ENCODE measurements at places on chromosomes 1 and 21.

- no peak for DNase-seq
Measured at GRCh38 chr21:31566611-31567010, 92.9 kb upstream of the SOD1 start.

DNA sequence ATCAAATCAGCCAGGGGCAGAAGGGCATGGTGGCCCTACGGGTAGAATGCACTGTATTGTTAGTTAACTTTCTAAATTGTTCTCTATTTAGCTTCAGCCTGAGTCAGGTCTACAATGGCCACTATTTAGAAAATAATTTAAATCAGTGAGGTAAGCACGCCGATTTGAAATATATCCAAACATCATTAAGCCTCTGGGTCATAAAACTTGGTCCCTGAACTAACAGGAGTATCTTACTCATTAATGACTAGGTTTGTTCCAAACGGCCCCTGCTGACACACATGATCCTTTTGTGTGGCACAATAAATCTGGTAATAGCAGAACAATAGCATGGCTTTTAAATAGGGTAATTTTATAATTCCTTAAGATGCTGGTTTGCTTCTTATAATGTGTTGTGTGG, 48.4 kb downstream of the STX6 start:
- no peak for DNase-seq

DNA sequence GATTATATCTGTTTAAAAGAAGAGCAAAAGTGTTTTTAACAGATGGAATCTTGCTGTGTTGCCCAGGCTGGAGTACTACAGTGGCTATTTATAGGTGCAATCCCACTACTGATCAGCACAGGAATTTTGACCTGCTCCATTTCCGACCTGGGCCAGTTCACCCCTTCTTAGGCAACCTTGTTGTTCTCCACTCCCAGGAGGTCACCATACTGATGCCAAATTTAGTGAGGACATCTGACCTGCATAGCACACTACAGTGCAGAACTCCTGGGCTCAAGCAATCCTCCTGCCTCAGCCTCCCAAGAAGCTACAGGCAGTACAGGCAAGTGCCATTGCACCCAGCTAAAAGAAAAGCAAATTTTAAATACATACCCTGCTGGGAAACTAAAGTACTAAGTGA, 11.3 kb upstream of the NUP210L start:
- DNase-seq = no peak

GRCh38 chr1:15937146-15937545, 38.8 kb downstream of the ZBTB17 start:
- no peak for DNase-seq

DNA sequence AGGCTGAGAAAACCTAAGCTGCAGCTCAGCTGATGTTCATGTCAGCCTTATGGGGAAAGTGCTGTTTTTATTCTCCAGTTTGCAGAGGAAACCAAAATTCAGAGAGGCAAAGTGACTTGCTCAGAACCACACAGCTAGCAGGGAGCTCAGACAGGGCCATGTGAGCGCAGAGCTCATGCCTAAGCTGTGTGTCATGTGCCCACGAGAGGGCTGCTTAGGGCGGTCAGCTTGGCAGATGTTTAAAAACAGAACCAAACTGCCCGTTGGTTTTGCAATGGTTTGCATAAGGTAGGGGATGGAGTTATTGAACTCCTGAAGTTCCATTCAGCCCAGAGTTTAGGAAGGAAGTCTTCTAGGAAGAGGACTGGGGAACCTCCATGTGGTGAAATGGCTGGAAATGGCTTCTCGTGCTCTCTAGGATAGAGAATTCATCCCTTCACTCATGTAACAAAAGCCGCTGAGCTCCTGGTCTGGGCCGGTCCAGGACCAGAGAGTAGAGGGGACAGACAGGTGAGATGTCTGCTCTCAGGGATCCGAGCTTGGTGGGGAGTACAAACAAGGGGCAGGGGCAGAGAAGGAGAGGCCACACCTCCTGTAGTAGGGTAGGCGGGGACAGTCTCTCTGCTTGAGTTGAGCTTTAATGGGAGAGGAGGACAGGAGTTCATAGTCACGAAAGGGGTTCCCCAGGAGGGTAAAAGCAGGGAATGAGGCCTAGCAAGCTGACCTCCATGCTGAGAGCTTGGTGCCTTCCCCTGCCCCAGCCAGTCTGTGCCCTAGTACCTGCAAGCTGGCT, 46.9 kb downstream of the ARHGEF10L start:
- DNase-seq = no peak

DNA sequence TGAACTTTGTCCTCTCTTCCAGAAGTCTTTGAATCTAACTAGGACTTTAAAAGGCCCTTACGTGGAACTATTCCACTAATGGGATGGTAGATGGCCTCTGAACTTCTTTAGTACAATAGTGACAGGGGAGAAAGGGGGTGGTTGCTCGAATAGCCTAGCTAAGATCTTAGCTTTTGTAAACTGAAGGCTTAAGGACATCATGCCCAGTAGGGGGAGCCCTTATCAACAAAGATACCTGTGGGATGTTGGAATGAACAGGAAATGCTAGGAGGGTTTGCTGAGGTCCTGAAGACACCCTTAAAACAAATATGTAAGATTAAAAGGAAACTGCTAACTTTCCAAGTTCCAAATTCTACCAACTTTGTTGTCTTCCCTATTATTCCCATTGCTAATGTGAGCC, 33.2 kb downstream of the NHLH2 start:
- DNase-seq = no peak

- DNase-seq = no peak
Measured at GRCh38 chr1:93437976-93438605, 9.8 kb upstream of the FNBP1L start.

DNA sequence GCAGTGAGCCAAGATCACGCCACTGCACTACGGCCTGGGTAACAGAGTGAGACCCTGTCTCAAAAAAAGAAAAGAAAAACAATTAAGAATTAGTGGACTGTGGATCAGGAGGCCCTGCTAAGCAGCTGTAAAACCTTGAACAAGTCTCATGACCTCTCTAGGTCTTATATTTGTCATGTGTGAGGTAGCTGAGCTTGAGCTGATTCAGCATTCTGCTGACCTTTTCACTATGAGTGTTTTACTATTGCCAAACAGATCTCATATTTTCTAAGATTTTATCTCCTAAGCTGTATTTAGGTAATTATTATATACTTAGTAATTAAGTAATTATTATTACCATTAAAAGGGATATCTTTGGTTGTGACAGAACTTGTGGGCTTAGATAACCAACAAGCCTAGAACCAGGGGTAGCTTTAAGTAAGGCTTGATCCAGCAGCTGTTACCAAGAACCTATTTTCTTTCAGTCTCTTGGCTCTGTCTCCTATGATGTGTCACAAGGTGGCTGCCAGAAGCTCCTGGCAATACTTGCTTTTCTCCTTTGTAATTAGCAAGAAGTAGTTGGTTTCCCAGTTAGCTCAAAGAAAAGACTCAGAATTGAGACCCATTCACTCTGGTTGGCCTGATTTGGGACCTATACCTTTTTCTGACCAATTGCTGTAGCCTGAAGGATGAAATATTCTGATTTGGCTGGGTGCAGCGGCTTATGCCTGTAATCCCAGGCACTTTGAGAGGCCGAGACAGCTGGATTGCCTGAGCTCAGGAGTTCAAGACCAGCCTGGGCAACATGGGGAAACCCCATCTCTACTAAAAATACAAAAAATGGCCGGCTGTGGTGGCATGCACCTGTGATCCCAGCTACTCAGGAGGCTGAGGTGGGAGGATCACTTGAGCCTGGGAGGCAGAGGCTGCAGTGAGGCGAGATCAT, 8.5 kb upstream of the ZC3H12A start:
- no peak for DNase-seq

All from stimulated activated CD8-positive, alpha-beta memory T cell treated with anti-CD3 and anti-CD28 coated beads, Interleukin-4, amount 100 ng/mL, for 1 hour (primary cell).